Left forelimb (tissue), 1 donor: ENCODE measurements at places on chromosomes 13 and 19.

GRCh38 chr19:1066748-1067340, at the start of gene ARHGAP45:
Gene ARHGAP45, plus strand, starts transcription at chr19:1067167. Its CDS starts 239 bp downstream, at chr19:1067406.
- DNase-seq: no peak

DNA sequence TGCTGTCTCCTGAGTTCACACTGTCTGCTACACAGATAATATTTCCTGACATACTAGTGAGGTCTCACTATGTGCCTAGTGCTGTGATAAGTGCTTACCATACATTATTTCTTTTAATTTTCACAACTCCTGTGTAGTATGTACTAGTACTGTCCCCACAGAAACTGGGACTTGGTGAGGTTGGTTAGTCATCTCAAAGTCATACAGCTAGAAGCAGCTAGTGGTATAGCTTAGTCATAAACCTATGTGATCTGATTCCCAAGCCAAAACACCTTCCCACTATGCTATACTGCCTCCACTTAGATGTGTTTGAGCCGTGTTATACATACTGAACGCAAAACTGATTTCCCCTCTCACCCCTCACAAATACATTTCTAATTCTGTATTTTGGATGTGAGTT, 10.5 kb downstream of the MTMR6 start:
- DNase-seq: no peak

- DNase-seq: no peak
Measured at GRCh38 chr13:66409542-66409941, 820.6 kb downstream of the PCDH9 start.

DNA sequence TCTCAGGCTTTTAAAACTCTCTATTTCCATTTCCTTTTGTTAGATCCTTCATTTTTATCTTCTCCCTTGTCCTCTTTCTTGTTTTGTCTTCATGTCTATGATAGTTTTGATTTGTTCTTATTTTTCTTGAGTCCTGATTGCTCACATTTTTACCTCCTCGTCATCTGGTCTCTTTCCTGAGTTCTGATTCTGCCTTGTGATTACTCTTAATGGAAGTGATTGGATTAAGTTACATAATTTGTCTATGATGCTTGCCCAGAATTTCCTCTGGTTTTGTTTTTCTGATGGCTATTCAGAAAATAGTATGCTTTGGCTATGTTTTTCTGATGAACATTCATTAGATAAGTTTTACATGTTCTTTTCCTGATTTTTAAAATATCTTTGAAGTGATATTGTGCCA, 102.6 kb downstream of the DNAJC3 start:
- no peak for DNase-seq

DNA sequence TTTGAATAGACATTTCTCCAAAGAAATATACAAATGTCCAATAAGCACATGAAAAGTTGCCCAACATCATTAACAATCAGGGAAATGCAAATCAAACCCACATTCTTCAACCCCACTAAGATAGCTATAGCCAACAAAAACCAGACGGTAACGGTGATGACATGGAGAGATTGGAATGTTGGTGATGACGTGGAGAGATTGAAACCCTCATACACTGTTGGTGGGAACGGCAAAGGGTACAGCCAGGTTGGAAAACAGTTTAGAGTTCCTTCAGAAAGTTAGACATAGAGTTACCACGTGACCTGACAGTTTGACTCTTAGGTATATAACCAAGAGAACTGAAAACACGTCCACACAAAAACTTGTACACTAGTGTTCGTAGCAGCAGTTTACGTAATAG, 48.1 kb downstream of the TNFRSF19 start:
- DNase-seq: no peak

DNA sequence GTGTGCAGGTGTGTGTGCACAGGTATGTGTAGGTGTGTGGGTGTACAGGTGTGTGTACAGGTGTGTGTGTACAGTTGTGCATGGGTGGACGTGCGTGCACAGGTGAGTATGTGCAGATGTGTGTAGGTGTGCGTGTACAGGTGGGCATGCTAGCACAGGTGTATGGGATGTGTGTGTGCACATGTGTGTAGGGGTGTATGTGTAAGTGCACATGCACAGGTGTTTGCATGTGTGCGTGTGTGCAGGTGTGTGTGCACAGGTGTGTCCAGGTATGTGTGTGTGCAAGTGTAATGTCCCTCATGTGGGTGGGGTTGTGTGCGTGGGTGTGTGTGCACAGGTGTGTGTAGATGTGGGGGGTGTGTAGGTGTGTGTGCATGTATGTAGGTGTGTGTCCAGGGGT, 27.5 kb upstream of the TFDP1 start:
- DNase-seq: no peak

- DNase-seq: no peak
Measured at GRCh38 chr19:1839658-1840540, 8.4 kb downstream of the REXO1 start.

DNA sequence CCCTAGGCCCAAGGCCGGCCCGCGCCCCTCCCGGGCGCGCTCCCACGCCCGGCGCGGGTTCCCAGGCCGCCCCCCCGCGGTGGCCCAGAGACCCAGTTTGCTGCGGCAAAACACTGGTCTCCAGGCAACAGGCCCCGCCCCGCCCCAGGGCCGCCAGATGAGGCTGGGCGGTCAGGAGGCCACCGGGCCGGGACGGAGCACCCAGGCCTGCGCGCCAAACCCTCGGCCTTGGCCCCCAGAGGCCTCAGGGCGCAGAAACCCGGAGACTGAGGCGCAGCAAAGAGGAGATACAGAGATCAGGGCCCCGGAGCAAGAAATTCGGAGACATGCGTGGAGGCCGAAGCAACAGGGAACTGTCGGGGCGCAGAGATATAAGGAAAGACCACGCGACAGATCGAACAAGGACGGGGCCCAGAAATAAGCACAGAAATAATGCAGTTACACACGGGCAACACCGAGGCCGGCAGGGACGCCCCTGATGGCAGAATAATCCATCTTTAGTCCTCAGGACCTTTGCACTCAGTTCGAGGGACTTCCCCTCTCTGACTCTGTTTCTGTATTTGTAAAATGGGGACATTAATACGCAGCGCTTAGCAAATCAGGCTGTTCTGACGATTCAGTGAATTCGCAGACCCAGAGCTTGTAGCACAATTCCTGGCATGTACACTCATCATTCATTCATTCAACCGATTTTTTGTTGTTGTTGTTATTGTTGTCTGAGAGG, 20.8 kb upstream of the ERCC1 start:
- peak; percentile 96 for DNase-seq

DNA sequence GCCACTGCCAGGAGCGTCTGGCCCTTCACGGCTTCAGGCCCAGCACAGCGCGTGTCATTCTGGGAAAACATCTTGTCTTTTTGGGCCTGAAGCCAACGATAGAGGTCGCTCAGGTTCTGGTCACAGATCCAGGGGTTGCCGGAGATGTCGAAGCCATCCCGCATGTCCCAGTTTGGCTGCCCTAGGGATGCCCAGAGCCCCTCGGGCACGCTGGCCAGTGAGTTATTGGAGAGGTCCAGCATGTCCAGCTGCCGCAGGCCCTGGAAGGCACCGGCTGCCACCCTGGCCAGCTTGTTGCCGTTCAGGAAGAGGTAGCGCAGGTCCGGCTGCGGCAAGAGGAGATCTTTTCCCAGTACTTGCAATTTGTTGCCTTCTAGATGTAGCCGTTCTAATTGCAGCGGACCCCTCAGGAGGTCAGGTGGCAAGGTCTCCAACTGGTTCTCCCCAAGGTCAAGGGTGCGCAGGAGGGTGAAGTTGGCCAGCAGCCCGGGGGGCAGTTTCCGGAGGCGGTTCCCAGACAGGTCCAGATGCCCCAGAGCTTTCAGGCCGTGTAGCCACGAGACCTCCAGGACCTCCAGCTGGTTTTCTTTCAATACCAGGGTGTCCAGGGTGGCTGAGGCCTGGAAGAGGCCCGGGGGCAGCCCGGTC, 1.8 kb downstream of the LRG1 start:
- no peak for DNase-seq

GRCh38 chr13:80083853-80084676, 256.9 kb downstream of the SPRY2 start:
- no peak for DNase-seq

- no peak for DNase-seq
Measured at GRCh38 chr13:83183439-83184149, 698.7 kb downstream of the SLITRK1 start.

DNA sequence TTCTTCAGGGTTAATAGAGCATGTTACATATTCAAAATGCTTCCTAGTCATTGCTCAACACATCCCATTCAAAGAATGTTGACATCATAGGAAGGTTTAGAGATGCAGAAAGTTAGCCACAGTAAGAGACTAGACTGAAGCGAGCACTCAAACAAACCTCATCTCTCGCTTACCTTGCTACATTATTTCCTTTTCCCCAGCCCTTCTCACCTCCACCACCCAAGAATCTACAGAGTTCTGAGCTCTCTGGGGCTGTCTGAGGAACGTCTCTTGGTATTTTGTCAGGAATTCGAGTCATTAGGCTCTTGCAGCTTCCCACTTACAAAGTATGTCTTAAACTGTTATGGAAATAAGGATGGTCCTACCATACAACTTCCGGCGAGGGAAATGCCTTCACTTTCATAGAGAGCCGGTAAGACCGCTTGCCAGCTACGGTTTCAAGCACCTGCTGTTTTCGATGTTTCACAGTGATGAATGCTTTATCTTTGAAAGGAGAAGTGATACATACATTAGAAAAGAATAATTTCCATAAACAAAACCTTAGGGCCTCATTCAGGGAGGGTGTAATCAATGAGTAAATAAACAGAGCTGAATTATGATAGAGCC, 65.1 kb downstream of the FLT1 start:
- DNase-seq: no peak

GRCh38 chr19:43574424-43575155, 737 bp downstream of the XRCC1 start:
- DNase-seq: no peak

DNA sequence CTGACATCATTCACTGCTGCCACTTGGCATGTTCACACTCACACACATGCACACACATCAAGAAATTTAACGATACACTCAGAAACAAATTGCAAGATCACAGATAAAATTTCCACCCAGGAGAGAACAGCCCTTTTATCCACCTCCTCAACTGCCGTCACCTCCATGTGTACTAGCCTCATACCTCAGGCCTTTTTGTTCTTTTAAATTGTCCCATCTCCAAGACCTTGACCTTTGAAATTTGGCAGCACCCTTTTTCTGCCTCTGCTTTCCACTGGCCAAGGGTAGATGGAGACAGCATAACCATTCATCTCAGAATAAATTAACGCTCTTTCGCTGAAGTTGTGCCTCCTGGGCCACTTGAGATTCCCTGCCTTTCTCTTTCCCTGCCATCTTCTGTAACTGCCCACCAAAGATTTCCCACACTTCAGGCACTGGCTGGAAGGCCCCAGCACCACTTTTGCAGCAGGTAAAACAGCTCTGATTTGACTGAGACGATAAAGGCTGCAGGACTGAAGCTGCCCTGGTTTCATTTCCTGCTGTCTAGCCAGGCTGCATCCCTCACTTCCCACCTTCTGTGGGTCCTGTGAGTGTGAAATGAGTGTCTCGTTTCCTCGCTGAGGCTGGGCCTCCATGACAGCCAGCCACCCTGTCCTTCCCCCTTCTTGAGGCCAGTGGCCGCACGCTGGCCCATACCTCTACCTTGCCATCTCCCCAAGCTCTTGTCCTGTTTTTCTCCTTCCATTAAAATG, 39.3 kb downstream of the MBNL2 start:
- DNase-seq: no peak

- no peak for DNase-seq
Measured at GRCh38 chr13:40243982-40244381, 422.5 kb downstream of the FOXO1 start.

DNA sequence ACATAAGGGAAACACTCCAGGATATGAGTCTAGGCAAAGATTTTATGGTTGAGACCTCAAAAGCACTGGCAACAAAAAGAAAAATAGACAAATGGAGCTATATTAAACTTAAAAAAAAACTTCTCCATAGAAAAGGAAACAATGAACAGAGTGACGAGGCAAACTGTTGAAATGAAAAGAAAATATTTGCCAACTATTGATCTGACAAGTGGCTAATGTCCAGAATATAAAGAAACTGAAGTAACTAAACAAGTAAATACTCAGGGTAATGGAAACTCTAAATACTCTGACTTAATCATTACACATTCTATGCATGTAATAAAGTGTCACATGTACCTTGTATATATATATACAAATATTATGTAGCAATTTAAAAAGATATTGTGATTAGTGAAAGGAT, 562.5 kb downstream of the GPC5 start:
- DNase-seq: no peak

GRCh38 chr13:77620138-77620537, 77.3 kb upstream of the SLAIN1 start:
- no peak for DNase-seq

GRCh38 chr19:49773663-49774350, 7.0 kb downstream of the AP2A1 start:
- no peak for DNase-seq

GRCh38 chr13:97298816-97299215, 76.7 kb downstream of the MBNL2 start:
- no peak for DNase-seq

DNA sequence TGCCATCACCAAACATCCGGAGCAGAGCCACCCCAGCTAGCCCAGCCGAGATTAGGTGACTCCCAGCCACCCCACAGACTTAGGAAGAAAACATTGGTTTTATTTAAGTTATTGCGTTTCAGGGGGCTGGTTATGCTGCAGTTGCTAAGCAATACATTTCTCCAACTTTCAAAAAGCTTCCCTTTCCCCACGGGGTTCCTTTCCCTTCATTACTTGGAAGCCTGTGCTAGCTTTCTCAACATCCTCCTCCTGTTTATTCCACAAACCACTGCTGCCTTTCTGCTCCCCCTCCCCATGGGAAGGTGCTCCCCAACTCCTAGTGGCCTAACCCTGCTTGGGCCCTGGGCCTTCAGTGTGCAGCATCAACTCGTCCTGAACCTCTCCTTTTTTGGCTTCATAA, 52.6 kb downstream of the CDADC1 start:
- DNase-seq: no peak

DNA sequence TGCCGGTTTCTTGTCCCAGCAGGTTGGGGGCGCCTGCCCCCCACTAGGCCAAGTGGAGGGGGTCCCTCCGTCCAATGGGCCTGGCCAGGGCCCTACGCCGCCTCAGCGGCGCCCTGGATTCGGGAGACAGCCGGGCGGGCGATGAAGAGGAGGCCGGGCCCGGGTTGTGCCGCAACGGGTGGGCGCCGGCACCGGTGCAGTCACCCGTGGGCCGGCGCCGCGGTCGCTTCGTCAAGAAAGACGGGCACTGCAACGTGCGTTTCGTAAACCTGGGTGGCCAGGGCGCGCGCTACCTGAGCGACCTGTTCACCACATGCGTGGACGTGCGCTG, 6.2 kb downstream of the KCNJ14 start:
- DNase-seq: no peak

DNA sequence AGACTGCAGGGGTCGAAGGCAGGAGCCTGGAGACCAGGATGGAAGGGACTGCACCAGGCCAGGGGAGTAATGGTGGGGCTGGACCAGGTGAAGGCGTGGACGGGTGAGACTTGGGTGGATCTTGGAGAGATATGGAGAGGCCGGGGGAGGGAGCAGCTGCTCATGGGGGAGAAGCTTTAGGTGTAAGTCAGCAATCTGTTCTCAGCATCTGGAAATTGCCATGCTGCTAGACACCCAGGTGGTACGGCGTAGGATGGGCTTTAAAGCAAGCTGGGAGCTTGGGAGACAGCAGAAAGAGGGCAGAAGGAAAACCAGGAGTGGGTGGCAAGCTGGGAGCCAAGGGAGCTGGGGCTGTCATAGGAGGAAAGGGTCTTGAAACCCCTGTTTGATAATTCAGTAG, 3.0 kb downstream of the CERS4 start:
- no peak for DNase-seq

- DNase-seq: no peak
Measured at GRCh38 chr19:13130886-13131490, 12.9 kb downstream of the NACC1 start.

GRCh38 chr13:20363172-20363571, 131.1 kb upstream of the GJB6 start:
- DNase-seq: no peak
